ENCODE measurements at places on chromosomes 13 and 19.

DNA sequence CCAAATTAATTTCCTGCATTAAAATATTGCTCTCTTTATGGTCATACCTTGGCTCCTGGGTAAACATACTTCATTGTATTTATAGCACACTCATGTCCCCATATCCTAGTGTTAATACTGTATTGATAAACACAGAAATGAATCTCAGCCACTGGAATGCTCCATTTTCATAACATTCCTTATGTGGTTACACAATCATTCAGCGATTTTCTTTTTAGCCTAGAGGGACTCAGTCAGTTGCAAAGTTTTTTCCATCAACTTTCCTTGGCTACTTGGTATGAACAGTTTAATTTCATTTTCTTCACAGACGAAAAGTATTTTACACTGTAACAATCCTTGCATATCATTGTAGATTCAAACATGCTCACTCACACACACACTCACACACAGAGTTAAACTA, 471.5 kb downstream of the FGF14 start:
- DNase-seq, result no peak

DNA sequence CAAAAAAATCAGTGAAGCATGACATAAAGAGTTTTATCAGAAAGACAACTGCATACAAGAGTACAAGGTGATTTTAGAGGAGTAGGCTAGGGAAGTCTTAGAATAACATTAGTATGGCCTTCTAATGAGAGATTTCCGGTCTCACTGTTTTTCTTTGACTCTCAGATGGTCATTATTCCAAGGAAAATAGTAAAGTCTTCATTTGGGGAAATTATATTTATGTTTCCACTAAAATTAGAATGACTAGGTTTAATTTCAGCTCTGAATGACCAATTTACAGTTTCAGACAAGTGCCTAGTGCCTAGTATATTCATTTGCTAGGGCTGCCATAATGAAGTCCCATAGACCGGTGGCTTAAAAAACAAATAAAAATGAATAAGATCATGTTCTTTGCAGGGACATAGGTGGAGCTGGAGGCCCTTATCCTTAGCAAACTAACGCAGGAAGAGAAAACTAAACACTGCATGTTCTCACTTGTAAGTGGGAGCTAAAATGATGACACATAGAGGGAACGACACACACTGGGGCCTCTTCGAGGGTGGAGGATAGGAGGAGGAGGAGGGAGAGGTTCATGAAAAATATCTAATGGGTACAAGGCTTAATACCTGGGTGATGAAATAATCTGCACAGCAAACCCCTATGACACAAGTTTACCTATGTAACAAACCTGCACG, 303.1 kb downstream of the PCDH9 start:
- no peak for DNase-seq

DNA sequence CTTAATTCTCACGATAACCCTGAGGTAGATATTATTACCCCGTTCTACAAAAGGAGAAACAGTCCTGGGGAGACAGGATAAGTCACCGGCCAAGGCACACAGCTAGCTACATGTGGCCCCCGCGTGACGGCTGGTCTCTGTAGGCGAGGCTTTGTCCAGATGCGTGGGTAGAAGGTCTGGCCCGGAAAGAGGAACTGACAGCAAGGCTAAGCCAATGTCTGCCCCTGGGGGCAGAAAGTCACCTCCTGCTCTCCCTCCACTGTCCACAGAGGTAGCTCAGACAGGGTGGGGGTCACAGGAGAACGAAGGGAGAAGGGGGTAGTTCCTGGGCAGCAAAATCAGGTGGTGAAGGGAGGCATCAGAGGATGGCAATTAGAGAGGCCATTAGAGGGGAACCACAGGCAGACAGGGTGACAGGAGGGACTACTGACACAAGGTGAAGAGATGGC, 1.8 kb downstream of the APOC4 start:
- no peak for DNase-seq

GRCh38 chr19:30135797-30136196, 193.8 kb downstream of the URI1 start:
- no peak for DNase-seq

- DNase-seq, result no peak
Observed at GRCh38 chr13:92657565-92657964, 569.0 kb upstream of the GPC6 start.

DNA sequence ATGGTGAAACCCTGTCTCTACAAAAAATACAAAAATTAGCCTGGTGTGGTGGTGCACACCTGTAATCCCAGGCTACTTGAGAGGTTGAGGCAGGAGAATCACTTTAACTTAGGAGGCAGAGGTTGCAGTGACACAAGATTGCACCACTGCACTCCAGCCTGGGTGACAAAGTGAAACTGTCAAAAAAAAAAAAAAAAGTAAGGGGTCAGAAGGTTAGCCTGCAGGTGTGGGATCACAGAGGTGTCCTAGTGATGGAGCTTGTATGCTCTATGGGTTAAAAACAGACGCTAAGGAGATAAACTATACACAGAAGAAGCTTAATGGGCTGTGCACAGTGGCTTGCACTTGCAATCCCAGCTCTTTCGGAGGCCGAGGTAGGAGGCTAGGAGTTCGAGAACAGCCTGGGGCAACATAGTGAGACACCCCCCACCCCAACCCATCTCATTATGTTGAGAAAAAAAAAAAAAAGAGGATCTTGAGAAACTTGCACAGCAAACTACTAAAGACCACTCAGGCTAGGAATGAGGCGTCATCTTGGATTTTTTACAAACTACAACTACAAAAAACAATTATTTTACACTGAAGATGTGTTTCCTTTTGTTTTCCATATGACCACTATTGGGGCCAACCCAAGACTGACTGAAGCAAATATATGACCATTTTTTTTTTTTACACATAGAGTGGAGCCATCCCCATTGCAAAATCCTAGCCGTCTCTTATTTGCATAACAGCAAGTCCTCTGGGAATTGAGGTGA, 7.9 kb downstream of the FOSB start:
- DNase-seq, result no peak

DNA sequence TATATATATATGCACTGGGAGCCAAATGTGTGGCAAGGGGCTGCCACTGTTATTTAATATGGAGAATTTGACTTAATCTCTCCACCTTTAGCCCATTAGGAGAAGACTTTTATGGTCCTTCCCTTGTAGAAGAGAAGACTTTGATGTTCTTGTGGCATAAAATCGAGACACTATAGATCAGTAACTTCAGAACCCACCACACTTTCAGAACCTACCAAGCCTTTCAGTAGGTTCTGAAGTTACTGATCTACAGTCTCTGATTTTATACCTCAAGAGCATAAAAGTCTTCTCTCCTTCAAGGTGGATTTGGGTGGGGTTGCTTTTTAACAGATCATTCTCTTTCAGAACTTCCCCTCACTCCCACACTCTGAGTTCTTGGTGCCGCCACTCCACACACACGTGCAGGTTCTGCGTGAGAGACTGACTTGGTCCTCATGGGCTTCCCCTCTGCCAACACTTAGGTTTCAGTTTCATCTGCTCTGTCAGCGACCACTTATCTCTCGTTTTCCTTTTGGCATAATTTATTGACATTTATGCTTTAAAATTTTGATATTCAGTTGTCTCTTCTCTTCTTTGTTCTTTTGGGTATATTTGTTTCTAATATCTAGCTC, 213.4 kb upstream of the PCDH17 start:
- DNase-seq, result no peak

DNA sequence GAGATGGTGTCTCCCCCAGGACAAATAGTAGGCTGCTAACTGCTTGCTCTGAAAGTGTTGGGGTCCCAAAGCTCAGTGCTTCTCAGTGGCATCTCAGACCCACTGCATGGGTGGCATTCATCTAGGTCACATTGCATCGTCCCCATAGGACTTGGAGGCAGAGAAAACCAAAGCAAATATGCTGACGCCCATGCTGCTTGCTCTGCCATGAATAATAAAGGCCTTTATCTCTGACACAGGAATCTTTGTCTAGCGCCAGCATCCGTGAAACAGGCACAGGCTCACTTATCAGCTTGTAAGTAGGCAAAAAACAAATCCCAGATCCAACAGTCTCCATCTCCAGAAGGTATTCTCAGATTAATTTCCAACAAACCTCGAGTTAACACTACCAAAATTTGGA, 18.9 kb upstream of the IPO5 start:
- DNase-seq, result no peak

- peak; percentile 82 for DNase-seq
Observed at GRCh38 chr19:47430041-47430802, 10.9 kb upstream of the MEIS3 start.

All from ecto neural progenitor cell (in vitro differentiated cells).